ENCODE measurements at places on chromosomes 16 and 17. TPM values are rescaled to one million over a fixed set of nuclear protein-coding genes. Genes with fewer than 3 reads are reported as not detected.

- DNase-seq = no peak
These were observed 9.5 kb upstream of the PPP1R27 start for GRCh38 chr17:81844327-81844851.

- no peak for DNase-seq
These were observed at the start of gene CPNE7 for GRCh38 chr16:89575247-89576152. TSS of gene CPNE7 (plus strand) at chr16:89575758. CDS start at chr16:89575898, 140 bp downstream.

GRCh38 chr16:84840687-84841627 lies 21.2 kb downstream of the CRISPLD2 start:
- no peak for DNase-seq

- DNase-seq = no peak
These were observed 156.3 kb downstream of the MSI2 start for GRCh38 chr17:57412520-57413096.

Gene PKMYT1
- 6.4 TPM for total RNA-seq

DNA sequence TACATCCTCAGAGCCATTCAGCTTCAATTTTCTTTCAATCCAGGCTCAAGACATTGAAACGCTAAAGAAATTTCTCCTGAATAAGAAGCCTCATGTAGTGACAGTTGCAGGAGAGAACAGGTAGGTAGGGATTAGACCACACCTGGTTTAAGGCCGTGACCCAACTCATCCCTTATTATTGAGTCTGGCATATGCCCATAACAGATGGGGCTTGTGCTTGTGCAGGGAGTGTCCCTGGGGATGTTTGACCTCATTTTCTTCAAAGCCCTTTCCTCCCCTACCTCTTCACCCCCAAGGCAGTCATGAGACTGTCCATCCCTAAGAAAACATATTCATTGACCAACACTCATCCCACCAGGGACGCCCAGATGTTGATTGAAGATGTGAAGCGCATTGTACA lies 24.3 kb downstream of the SUPT6H start:
- no peak for DNase-seq

Gene KRTAP9-9
- total RNA-seq = 53.1 TPM

All from suprapubic skin (tissue), 4 donors.